ENCODE measurements at places on chromosomes 3 and 15. TPM values are rescaled to one million over a fixed set of nuclear protein-coding genes. Genes with fewer than 3 reads are reported as not detected.

Gene COL6A5
- not detected for total RNA-seq

Gene EDEM1
- 157 TPM for total RNA-seq

Gene ITPKA
- 13.5 TPM for total RNA-seq

Gene ATR
- total RNA-seq = 27.2 TPM

Gene DPPA2
- not detected for total RNA-seq

DNA sequence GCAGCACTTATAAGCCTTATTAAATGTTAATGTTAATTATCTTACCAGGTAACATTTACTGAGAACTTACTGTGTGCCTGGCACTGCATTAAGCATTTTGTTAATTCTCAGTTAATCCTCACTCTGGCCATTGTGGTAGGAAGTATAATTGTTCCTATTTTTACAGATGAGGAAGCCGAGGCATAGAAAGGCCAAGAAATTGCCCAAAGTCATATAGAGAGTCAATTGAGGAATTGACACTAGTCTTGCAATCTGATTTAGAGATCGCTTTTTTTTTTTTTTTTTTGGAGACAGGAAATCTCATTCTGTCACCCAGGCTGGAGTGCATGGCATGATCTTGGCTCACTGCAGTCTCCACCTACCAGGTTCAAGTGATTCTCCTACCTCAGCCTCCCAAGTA, 132.6 kb upstream of the PROK2 start:
- peaks cover 6% of the 10 kb centered on the region for H3K4me1 ChIP-seq
- peaks cover 30% of the 10 kb centered on the region for H3K27me3 ChIP-seq
- H3K36me3 ChIP-seq = no peaks in the 10 kb centered on the region
- DNase-seq = no peak
- H3K27ac ChIP-seq = no peak overlapping the region

GRCh38 chr3:175266478-175266877, 407.3 kb downstream of the NAALADL2 start:
- H3K4me1 ChIP-seq = peaks cover 12% of the 10 kb centered on the region
- H3K27me3 ChIP-seq = no peaks in the 10 kb centered on the region
- H3K36me3 ChIP-seq = no peaks in the 10 kb centered on the region

- H3K27me3 ChIP-seq = no peaks in the 10 kb centered on the region
- no peaks in the 10 kb centered on the region for H3K36me3 ChIP-seq
- H3K27ac ChIP-seq = no peak overlapping the region
Measured at GRCh38 chr15:95269242-95270183, 1038.2 kb downstream of the MCTP2 start.

GRCh38 chr3:126851934-126852333, 131.0 kb upstream of the PLXNA1 start:
- peaks cover 6% of the 10 kb centered on the region for H3K36me3 ChIP-seq
- no peaks in the 10 kb centered on the region for H3K27me3 ChIP-seq

GRCh38 chr3:156109989-156110388, 10.4 kb upstream of the KCNAB1 start:
- no peak overlapping the region for H3K27ac ChIP-seq
- no peak overlapping the region for H3K4me3 ChIP-seq
- no peaks in the 10 kb centered on the region for H3K36me3 ChIP-seq
- H3K4me1 ChIP-seq = no peaks in the 10 kb centered on the region
- no peak for DNase-seq

- peaks cover 10% of the 10 kb centered on the region for H3K4me1 ChIP-seq
- no peak overlapping the region for H3K4me3 ChIP-seq
- peaks cover 13% of the 10 kb centered on the region for H3K36me3 ChIP-seq
- DNase-seq = no peak
Measured at GRCh38 chr15:100645671-100646070, 43.3 kb downstream of the ASB7 start.

GRCh38 chr3:127888564-127889107, 26.4 kb upstream of the KBTBD12 start:
- no peak for DNase-seq
- peak overlapping the region; percentile 85 for H3K27ac ChIP-seq
- peaks cover 33% of the 10 kb centered on the region for H3K4me1 ChIP-seq
- no peaks in the 10 kb centered on the region for H3K27me3 ChIP-seq
- H3K4me3 ChIP-seq = no peak overlapping the region

- H3K36me3 ChIP-seq = no peaks in the 10 kb centered on the region
- H3K27ac ChIP-seq = no peak overlapping the region
- H3K4me3 ChIP-seq = no peak overlapping the region
- H3K27me3 ChIP-seq = peaks cover 15% of the 10 kb centered on the region
- peak; percentile 13 for DNase-seq
- H3K4me1 ChIP-seq = no peaks in the 10 kb centered on the region
Measured at GRCh38 chr3:76245073-76245472, 459.7 kb upstream of the ZNF717 start.

GRCh38 chr15:49692514-49693090, 71.8 kb downstream of the DTWD1 start:
- H3K4me3 ChIP-seq = no peak overlapping the region
- H3K27me3 ChIP-seq = no peaks in the 10 kb centered on the region
- H3K36me3 ChIP-seq = no peaks in the 10 kb centered on the region
- H3K4me1 ChIP-seq = no peaks in the 10 kb centered on the region
